Activated CD8-positive, alpha-beta T cell treated with anti-CD3 and anti-CD28 coated beads, Interleukin-2, amount 10 ng/mL, durations not matched to agents 7 days and 5 days (primary cell): ENCODE measurements at places on chromosomes 6 and 20. TPM values are rescaled to one million over a fixed set of nuclear protein-coding genes. Genes with fewer than 3 reads are reported as not detected.

GRCh38 chr20:1894471-1894950, 696 bp upstream of the SIRPA start:
- H3K4me3 ChIP-seq, result no peak overlapping the region
- H3K27me3 ChIP-seq, result peaks cover 61% of the 10 kb centered on the region
- H3K36me3 ChIP-seq, result no peaks in the 10 kb centered on the region
- H3K4me1 ChIP-seq, result no peaks in the 10 kb centered on the region
- no peak overlapping the region for H3K27ac ChIP-seq

DNA sequence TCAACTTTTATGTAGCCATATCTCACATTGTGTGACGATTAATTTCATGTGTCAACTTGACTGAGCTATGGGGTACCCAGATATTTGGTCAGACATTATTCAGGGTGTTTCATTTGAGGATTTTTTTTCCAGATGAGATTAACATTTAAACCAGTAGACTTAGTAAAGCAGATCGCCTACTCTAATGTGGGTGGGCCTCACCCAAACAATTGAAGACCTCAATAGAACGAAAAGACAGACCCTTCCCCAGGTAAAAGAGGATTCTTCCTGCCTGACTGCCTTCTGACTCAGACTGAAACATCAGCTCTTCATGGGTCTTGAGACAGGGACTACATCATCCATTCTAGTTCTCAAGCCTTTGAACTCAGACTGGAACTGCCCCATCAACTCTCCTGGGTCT, 231.7 kb upstream of the SASH1 start:
- H3K27me3 ChIP-seq, result peaks cover 2% of the 10 kb centered on the region
- H3K27ac ChIP-seq, result no peak overlapping the region
- H3K4me1 ChIP-seq, result no peaks in the 10 kb centered on the region
- DNase-seq, result no peak
- H3K36me3 ChIP-seq, result no peaks in the 10 kb centered on the region

DNA sequence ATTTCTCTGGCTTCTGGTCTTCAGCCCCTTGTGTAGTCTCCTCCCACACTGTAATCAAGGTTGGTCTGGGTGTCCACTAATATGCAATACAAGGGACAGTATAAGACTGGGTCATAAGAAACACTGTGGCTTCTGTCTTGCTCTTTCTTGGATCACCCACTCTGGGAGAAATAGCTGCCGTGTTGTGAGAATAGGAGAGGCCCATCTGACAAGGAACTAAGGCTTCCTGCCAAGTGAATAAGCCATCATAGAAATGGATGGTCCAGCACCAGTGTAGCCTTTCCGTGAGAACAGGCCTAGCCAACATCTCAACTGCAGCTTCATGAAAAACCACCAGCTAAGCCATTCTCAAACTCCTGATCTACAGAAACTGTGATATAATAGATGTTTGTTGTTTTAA, 23.3 kb downstream of the BAG2 start:
- H3K36me3 ChIP-seq, result peaks cover 11% of the 10 kb centered on the region
- H3K4me3 ChIP-seq, result no peak overlapping the region
- no peaks in the 10 kb centered on the region for H3K4me1 ChIP-seq
- no peak for DNase-seq

- H3K36me3 ChIP-seq, result peaks cover 56% of the 10 kb centered on the region
- DNase-seq, result peak; percentile 66
- H3K4me3 ChIP-seq, result peak overlapping the region; percentile 39
Measured at GRCh38 chr6:158686791-158687381, 37.0 kb downstream of the SYTL3 start.

- H3K36me3 ChIP-seq, result no peaks in the 10 kb centered on the region
- no peak overlapping the region for H3K27ac ChIP-seq
- no peak overlapping the region for H3K4me3 ChIP-seq
Measured at GRCh38 chr6:33740204-33740608, 6.5 kb downstream of the IP6K3 start.

DNA sequence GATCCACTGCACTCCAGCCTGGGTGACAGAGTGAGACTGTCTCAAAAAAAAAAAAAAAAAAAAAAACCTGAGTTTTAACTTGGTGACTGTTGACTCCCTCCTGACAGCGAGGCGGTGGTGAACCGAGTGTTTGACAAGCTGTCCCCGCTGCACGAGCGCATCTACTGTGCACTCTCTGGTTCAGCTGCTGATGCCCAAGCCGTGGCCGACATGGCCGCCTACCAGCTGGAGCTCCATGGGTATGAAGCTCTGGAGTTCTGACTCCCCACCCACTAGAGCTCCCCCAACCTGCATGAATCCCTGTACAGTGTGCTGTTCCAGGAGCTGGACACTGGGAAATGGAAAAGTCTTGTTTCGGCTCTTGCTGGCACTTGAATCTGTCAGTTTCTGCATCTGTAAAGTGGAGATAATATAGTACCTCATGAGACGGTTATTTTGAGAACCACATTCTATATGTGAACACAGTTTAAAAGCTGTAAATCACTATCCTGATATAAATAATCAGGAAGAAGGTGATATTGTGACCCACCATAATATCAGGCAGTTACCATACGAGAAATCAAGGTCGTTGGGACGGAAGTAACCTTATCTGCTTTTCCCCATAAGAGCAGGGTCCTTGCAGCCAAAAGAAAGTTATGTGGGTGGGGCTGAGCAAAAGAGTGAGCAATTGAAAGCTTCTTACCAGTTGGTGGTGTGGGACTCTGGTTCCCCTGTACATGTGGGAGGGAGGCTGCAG, 3.3 kb downstream of the PSMB9 start:
- H3K4me1 ChIP-seq, result peaks cover 48% of the 10 kb centered on the region
- no peak for DNase-seq
- H3K4me3 ChIP-seq, result no peak overlapping the region
- H3K27me3 ChIP-seq, result no peaks in the 10 kb centered on the region
- peaks cover 82% of the 10 kb centered on the region for H3K36me3 ChIP-seq
- peak overlapping the region; percentile 60 for H3K27ac ChIP-seq

DNA sequence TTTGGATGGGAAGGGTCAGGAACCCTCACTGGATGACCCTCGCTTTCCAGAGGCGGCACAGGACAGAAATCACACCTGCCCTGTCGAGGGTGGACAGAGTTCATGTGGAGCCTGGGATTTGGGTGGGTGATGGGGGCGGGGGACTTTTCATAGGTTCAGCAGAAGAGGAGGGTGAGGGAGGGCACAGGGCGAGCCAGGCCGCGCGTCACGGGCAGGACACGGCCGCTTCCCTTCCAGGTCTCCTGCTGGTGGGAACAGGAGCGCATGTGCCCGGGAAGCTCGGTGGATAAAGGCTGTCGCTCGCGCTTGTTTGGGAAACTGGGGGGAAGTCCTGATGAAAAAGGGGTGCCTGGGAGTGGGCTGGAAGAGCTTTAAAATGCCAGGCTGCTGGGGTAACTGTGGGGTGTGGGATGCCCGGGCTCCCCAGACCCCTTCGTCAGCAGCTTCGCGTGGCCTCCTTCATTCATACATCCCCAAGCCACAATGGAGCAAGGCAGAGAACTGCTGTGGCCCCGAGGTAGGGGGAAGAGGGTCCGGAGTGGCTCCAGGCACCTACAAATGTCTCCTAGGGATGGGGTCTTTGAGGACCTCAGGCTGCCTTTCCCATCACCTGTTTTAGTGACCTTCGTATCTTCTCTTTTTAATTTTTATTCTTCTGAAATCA, 102.2 kb downstream of the DACT2 start:
- no peak overlapping the region for H3K27ac ChIP-seq
- no peaks in the 10 kb centered on the region for H3K4me1 ChIP-seq
- no peak for DNase-seq
- no peaks in the 10 kb centered on the region for H3K27me3 ChIP-seq

DNA sequence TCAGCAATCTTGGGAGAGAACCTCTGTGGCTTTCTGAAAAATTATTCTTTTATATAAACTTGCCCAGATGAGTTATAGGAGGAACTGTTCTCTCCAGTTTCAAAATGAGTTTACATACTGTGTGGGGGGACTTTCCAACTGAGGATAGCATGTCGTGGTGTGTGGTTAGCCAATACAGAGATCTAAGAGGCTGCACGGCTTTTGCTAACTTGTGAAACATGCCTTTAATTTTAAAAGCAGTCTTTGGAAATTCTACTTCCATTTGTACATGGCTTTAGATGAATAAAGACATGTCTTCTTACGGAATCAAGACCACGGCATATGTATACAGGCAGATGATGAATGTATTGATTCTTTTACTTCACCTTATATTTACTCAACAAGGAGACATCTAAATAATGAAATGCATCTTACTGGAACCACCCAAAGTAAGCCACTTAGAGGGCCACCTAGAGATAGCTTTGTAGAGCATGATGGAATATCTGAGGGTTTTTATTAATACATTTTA, 39.8 kb downstream of the HIVEP1 start:
- H3K4me3 ChIP-seq, result peak overlapping the region; percentile 55
- H3K36me3 ChIP-seq, result peaks cover 26% of the 10 kb centered on the region
- peak; percentile 84 for DNase-seq
- peaks cover 59% of the 10 kb centered on the region for H3K4me1 ChIP-seq

FAM8A1 gene
- 6.2 TPM for total RNA-seq

MYBL2 gene
- 129 TPM for total RNA-seq

DNA sequence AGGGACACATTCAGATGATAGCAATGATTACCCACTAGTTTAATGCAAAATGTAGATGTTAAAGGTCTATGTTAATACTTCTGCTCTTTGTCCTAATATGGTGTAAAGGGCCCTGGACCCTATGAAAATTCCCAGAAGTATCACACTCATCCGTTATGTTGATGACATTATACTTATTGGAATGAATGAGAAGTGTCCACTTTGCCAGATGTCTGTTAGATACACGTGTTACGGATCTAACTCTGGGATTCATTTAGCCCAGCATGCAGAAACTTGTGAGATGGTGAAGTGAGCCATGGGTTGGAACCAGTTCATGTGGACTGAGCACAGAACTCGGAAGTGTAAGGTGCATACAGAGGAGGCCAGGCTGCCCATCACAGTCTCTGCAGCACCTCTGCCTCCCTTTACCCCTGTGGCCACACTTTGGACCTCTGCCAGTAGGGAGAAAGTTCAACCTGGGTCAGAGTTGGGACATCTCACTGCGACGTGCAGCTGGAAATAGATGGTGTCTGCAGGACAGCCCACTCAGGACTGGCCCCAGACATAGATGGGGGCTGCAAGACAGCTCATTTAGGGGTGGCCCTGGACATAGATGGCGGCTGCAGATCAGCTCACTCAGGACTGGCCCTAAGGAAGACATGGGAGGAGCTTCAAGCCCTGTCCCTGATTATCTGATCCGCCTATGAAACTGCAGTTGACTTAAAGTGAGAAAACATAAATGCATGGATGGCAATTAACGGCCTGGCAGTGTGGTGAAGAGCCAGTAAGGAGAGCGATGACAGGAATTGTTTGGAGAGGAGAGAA, 71.2 kb upstream of the THBS2 start:
- H3K27ac ChIP-seq, result no peak overlapping the region
- no peak overlapping the region for H3K4me3 ChIP-seq
- no peaks in the 10 kb centered on the region for H3K36me3 ChIP-seq
- H3K4me1 ChIP-seq, result no peaks in the 10 kb centered on the region

AIF1 gene
- 177 TPM for total RNA-seq

GRCh38 chr6:13229205-13230085, 98.9 kb downstream of the TBC1D7 start:
- H3K4me3 ChIP-seq, result peak overlapping the region; percentile 26
- H3K36me3 ChIP-seq, result peaks cover 2% of the 10 kb centered on the region
- H3K4me1 ChIP-seq, result peaks cover 25% of the 10 kb centered on the region
- H3K27me3 ChIP-seq, result peaks cover 9% of the 10 kb centered on the region
- peak; percentile 62 for DNase-seq

STX11 gene
- 13.9 TPM for total RNA-seq

GRCh38 chr20:5895626-5896025, 54.7 kb downstream of the TRMT6 start:
- H3K36me3 ChIP-seq, result no peaks in the 10 kb centered on the region
- DNase-seq, result no peak
- no peak overlapping the region for H3K4me3 ChIP-seq
- H3K27ac ChIP-seq, result no peak overlapping the region

- H3K27me3 ChIP-seq, result peaks cover 16% of the 10 kb centered on the region
- peak; percentile 29 for DNase-seq
- peaks cover 15% of the 10 kb centered on the region for H3K4me1 ChIP-seq
- peaks cover 24% of the 10 kb centered on the region for H3K36me3 ChIP-seq
- peak overlapping the region; percentile 72 for H3K4me3 ChIP-seq
Measured at GRCh38 chr6:26660000-26660361, 435 bp upstream of the ZNF322 start.

- no peak overlapping the region for H3K4me3 ChIP-seq
- DNase-seq, result peak; percentile 17
- peaks cover 32% of the 10 kb centered on the region for H3K4me1 ChIP-seq
- no peak overlapping the region for H3K27ac ChIP-seq
Measured at GRCh38 chr6:29759457-29759856, 36.2 kb downstream of the HLA-F start.

HLA-DPA1 gene
- total RNA-seq, result 39.1 TPM

DNA sequence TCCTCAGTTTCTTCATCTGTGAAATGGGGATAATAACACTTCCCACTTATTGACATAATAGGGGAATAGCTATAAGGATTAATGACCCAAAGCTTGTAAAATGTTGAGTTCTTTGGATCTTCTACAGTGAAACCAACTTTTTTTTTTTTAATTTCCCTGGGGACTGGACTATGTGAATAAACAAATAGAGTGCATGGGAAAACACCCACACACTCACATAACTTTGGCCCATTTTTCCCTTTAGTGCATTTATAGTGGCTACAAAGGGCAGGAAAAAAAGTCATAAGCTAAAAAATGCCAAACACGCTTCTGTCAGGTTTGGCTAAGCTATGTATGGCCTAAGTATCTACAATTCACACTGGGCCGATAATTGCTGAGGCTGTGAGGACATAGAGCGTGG, 406.2 kb upstream of the JAG1 start:
- DNase-seq, result no peak
- H3K4me1 ChIP-seq, result no peaks in the 10 kb centered on the region
- no peaks in the 10 kb centered on the region for H3K27me3 ChIP-seq

- no peaks in the 10 kb centered on the region for H3K27me3 ChIP-seq
- no peak overlapping the region for H3K27ac ChIP-seq
- DNase-seq, result no peak
Measured at GRCh38 chr20:61883857-61884393, 181.8 kb downstream of the TAF4 start.

DNA sequence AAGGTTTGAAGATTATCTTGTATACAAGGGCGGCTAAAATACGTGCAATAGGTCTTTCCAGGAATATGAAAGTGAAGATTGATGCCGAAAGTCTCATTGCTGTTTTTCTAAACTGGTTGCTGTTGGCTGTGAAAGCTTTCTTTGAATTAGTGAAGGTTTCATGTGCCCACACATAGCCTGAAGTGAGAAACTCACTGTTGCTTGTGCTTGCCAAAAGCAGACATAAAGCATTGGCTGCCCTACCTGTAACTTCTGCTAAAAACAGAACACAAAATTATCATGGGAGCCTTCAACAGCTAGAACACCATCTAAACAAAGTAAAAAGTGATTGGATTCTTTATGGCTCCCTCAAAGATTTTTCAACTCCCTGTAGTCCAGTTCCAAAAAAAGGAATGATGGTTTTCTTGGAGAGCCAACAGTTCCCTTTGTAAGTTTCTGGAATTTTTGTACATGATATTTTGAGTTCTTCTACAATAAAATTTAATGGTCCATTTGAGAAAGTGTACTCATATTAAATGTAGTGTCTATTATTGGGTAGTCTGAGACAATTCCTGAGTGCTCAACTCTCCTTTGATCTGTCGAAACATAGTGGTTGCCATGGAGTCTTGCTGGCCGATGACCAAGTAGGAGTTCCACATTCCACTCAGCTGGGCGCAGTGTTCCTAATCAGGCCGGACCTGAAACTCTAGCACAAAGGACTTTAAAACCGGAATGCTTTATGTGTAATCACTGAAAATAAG, 68.5 kb downstream of the PLEKHG1 start:
- no peaks in the 10 kb centered on the region for H3K36me3 ChIP-seq
- no peaks in the 10 kb centered on the region for H3K27me3 ChIP-seq
- no peak overlapping the region for H3K4me3 ChIP-seq
- no peak for DNase-seq
- no peaks in the 10 kb centered on the region for H3K4me1 ChIP-seq
